ENCODE measurements at places on chromosomes 5 and 9.

- no peak for DNase-seq
Measured at GRCh38 chr5:56871777-56872176, 37.6 kb upstream of the SETD9 start.

DNA sequence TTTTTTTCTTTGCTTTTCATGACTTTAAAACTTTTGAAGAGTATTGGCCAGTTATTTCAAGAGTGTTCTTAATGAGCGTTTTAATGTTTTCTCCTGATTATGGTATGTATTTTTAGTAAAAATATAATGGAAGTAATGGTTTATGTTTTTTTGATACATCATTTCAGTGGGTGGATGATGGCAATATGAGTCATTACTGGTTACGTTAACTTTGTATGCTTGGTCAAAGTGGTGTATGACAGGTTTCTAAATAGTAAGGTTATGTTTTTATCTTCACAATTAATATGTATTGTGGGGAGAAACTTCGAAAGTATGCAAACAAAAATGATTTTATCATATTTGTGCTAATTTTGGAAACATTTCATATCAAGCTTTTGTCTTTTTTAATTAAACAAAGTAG lies 176.7 kb upstream of the PRDM9 start:
- no peak for DNase-seq

- DNase-seq, result peak; percentile 77
Measured at GRCh38 chr9:112348257-112349007, 15.0 kb upstream of the PTBP3 start.

DNA sequence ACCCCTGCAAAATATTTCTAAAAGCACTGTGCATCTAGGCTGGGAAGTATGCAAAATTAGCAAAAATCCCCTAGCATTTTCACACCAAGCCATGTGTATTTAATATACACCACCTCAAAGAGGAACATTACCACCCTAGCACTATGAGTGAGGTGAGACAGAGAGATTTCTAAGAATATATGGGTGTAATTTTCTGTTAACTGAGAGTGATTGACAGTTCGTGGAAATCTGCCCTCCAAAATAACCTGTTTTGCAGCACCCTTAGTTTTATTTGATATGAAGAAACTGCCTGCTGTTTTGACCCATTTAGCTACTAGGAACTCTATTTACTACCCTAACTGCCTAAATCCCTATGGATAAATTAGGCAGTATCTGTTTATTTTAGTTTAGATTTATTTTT lies 64.2 kb upstream of the CDKN2B start:
- no peak for DNase-seq

- DNase-seq, result no peak
Measured at GRCh38 chr9:15244001-15244441, 63.0 kb downstream of the TTC39B start.

- no peak for DNase-seq
Measured at GRCh38 chr9:71795097-71795813, 26.9 kb upstream of the CEMIP2 start.

GRCh38 chr5:125085797-125086505 lies 339.5 kb upstream of the ZNF608 start:
- DNase-seq, result no peak

DNA sequence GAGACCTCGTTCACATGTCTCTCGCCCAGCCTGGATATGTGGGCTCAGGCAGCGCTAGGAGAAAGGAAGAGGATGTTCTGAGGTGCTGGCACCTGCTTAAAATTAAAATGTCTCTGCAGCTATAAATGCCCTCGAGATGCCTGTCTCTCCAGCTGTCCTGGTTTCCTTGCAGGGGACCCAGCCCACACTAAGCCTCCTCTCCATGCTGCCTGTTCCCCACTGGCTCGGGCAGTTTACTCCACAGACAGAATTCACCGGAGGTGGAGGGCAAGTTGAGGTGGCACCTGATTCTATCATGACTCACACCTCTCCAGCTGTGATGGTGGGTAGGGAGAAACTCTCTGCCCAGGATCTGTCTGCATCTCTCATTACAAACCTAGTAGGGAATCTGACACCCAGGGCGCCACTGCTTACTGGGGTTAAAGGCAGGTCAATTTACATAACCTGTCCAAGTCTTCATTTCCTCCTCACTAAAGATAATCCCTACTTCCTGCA lies 420.9 kb downstream of the SPOCK1 start:
- no peak for DNase-seq

DNA sequence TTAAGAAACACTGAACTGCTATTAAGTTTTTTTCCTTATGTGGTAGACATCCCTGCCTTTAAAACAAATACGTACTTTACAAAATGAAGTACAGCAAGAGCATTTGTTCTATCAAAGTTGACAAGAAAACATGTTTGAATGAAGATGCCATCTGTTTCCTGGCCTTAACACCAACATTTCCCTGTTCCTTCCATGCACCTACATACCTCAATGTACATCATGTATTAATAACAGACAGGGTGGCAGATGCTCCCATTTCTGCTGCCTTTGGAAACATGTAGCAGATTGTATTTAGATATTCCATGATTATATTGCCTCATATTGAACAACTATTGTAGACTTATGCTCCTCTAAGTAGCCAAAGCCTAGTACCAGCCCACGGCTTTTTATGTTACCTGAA lies 104.4 kb downstream of the PJA2 start:
- DNase-seq, result no peak

GRCh38 chr5:10513501-10514442 lies 50.1 kb upstream of the ANKRD33B start:
- DNase-seq, result no peak

DNA sequence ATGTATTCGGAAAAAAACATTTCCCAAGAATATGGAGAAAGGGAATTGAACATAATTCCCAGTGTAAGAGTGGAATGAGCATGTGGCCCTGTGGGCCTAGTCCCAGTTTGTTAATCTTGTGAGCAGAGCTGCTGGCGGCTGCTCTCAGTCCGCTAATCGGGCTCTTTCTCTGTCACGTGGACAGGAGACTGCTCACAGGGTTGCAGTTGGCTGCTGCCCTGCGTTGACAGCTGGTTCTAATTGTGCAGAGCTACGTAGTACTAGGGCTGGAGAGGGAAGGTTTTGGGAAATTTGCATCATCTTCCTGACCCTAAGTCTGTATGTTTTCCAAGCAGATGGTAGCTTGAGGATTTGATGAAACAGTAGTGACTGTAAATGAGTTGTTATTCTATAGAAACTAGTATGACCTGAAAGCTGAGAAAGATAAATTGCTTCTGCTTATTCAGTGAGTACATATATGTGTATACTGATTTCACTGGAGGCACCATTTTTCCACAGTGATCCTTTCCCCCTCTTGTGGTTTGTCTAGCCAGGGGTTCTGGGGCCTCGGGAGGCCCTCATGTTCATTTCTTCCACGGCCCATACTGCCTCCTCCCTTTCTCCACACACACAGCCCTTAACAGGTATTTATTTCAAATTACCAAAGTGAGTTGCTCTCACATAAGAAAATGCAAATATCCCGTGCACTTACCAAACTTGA lies 100.6 kb downstream of the ANGPTL2 start:
- peak; percentile 93 for DNase-seq

GRCh38 chr5:4313138-4313537 lies 717.5 kb downstream of the IRX1 start:
- DNase-seq, result no peak

DNA sequence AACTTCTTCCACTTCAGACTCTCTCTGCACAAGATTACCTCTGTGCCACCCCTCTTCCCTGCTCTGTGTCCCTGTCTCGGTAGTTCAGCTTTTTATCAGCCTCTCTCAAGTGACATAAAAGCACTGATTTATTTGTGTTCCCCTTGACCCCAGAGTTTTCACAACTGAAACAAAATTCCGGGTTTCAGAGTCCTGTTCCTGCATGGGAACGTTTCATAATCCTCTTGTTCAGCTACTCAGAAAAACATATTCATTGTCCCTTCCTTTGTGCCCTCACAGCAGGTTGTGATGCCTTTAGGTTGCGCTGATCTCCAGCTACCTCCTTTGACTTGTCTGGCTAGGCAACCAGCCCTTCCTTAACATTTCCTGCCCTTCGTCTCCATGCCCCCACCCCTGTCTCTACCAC lies 13.7 kb upstream of the ITGA1 start:
- DNase-seq, result no peak

DNA sequence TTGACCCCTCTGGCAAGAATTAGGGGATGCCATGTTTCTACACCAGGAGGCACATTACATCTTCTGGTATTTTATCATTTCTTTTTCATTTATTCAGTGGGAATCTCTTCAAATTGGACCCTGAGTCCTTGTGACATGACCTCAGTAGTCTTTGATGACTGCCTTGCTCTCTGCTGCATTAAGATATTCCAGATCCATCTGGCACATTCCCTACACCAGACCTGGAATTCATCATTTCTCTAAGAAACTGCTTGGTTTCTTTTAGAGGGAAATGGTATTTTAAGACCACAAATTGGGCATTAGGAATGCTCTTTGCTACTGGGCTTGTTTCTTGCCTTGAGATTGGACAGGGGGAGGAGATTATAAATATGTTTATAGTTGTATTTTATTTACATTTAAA lies 61.0 kb downstream of the GALNT10 start:
- no peak for DNase-seq

DNA sequence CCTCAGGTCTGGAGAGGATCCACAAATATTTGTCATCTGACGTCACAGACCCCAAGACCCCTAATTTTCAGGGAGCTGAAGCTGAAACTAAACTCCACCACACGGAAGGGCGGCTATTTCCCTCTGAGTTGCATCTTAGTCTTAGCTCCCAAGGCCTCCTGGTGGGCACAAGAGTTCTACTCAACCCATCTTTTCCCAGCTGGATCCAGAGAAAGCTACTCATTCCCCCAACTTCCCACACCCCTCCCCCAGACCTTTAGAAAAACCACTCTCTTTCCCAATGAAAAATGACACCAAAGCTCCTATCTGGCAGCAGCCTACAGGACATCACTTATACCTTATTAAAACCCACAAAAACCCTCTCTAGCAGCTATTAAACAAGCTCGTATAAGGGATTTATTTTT lies 67.1 kb upstream of the SLC1A1 start:
- DNase-seq, result no peak

GRCh38 chr5:125847561-125847960 lies 575.6 kb upstream of the GRAMD2B start:
- DNase-seq, result no peak

DNA sequence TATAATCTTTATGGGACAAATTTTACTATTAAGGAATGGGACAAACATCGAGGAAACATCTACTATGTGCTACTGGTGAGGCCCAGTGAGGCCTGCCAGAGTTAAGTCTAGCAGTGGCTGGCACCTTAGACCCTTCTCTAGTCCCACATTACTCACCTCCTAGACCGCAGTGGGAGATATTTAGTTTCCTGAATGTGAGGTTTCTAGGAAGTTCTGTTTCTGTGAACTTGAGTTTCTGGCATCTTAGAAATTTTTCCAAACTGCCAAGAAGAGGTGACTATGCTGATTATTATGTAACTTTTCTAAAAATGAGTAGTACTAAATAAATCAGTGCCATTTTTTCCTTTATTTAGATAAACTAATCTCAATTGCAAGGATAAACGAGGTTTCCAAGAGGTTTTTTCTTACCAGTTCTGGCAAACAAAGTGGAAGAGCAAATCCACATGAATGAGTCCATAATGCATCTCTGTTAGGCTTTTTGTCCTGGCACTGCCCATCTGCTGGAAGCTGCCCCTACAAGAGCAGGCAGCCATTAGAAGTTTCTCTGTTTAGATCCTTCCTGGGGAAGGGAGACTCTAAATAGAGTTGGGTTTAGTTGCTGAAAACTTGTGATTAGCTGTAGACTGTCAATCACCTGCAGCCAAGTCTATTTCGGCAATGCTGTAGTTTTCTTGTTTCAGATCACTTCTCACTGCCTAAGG lies 348.7 kb downstream of the MAN2A1 start:
- no peak for DNase-seq

- DNase-seq, result peak; percentile 89
Measured at GRCh38 chr9:34591248-34591916, 1.9 kb upstream of the CNTFR start.

DNA sequence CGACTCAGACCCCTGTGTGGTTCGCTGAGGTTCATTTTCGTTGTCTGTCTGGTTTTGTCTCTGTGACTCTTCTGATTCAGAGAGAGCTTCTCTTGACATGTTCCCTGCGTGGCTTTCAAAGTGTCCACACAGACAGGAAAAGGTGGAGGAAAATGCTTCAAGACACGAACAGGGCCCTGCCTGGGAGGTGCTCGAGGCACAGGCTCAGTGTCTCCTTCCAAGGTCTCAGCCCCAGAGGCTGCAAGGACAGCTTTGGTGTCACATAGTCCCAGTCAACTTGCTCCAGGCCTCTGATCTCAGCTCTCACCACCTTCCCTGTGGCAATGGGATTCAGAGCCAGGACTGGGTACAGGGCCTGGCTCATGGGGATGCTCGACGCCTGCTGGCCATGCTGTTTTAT lies 51.6 kb upstream of the SARDH start:
- DNase-seq, result no peak

- DNase-seq, result no peak
Measured at GRCh38 chr9:36802201-36802920, 229.7 kb downstream of the MELK start.

GRCh38 chr5:83530193-83530592 lies 58.6 kb downstream of the VCAN start:
- DNase-seq, result no peak

- DNase-seq, result no peak
Measured at GRCh38 chr5:53368516-53368915, 111.9 kb upstream of the FST start.

GRCh38 chr9:101479338-101480030 lies 43.9 kb upstream of the ALDOB start:
- no peak for DNase-seq

DNA sequence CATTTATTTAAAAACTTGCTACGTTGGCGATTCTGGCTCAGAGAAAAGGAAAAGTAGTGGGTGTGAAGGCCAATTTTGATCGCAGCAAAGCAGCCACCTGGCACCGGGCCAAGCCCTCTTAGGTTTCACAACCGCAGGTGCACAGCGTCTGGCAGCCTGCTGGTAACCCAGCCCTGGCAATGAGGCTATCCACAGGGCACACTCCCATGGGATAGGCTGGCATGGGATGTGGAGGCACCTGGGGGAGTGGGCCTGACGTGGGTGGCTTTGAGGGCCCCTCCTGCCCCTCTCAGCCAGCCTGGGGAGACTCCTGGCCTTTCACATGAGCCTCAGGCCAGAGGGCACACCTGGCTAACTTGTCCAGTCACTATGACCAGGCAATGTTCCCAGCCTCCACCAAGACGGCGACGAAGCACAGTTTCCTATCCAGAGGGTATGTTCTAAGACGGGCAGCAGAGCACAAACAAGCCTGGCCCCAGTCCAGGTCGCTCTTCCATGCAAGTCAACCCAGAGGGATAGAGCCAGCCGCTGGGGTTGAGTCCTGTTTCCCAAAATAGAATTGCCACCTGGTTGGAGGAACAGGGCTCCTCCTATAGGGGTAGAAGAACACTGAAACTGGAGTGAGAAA lies 19.0 kb downstream of the CMBL start:
- DNase-seq, result no peak
